ENCODE measurements at places on chromosomes 4 and X.

GRCh38 chr4:111800551-111800950, 344.7 kb upstream of the FAM241A start:
- DNase-seq, result no peak

DNA sequence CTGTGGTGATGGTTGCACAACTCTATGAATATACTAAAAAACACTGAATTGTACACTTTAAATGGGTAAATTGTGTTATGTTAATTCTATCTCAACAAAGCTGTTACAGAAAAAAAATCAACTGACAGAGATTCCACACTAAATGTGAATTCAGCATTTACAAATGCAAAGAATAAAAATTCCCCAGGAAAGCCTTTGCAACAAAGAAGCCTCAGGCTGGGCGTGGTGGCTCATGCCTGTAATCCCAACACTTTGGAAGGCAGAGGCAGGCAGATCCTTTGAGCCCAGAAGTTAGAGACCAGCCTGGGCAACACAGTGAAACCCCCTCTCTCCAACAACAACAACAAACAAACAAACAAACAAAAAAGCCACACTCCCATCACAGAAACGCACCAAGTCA, 8.9 kb downstream of the BCLAF3 start:
- no peak for DNase-seq

GRCh38 chr4:153374442-153374841, 30.0 kb downstream of the MND1 start:
- DNase-seq, result no peak

DNA sequence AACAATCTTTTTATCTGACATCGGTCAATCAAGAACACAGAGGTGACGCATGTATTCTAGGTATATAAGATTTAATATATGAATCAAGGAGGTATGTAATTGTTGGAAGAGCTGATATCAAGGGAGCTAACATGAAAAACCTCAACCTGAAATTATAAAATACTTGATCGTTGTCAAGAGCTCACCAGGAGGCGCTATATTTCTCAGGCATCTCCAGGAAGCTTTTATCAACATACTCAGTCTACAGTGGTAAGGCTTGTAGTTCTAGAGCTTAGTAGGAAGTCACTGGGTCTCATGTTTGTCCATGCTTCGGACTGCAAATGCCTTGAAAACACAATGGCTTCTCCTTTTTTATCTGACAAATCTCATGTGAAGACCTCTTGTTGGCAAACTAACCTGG, 156.1 kb downstream of the GRXCR1 start:
- DNase-seq, result no peak

DNA sequence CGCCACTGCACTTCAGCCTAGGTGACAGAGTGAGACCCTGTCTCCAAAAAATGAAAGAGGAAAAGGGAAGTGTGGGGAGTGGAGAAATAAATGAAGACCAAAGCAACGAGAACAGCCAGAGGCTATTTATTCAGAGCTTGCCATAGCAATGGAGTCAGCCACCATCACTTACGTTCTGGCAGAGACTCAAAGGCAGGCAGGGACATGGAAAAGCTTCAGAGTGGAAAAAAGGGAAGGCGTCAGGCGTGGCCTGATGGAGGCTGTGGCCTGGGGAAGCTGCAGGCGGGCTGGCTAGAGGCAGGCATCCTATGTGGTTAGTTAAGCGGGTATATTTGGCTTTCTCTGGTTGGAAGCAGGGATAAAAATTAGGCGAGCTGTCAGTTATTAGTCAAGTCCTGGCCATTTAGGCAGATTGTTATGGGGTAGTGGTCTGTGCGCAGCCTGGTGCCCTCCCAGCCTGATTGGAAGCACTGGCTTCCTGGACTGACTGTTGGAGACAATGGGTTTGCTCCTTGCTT, 73.3 kb downstream of the DCTD start:
- DNase-seq, result no peak

- no peak for DNase-seq
Observed at GRCh38 chr4:64503945-64504675, 94.9 kb upstream of the TECRL start.

- DNase-seq, result no peak
Observed at GRCh38 chr4:7074426-7074825, 6.6 kb upstream of the GRPEL1 start.

- no peak for DNase-seq
Observed at GRCh38 chr4:69467797-69468196, 27.9 kb downstream of the UGT2B4 start.

DNA sequence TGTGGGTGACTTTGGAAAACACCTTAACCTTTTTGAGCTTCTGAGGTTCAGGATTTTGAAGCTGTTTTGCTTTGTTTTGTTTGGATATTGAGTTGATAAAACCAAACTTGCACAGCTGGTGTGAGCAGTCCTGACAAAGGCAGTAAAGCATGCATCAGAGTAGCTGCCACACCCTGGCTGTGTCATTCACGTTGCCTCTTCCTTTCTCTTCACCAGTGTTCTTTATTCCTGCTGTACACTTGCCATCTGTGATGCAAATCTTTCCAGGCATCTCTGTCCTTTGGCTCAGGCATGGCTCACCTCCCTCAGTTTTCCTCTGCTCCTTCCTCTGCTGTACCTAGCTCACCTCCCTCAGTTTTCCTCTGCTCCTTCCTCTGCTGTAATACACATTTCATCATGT, 1850.2 kb upstream of the AGA start:
- no peak for DNase-seq

GRCh38 chr4:48725414-48725813, 54.7 kb downstream of the FRYL start:
- DNase-seq, result no peak

DNA sequence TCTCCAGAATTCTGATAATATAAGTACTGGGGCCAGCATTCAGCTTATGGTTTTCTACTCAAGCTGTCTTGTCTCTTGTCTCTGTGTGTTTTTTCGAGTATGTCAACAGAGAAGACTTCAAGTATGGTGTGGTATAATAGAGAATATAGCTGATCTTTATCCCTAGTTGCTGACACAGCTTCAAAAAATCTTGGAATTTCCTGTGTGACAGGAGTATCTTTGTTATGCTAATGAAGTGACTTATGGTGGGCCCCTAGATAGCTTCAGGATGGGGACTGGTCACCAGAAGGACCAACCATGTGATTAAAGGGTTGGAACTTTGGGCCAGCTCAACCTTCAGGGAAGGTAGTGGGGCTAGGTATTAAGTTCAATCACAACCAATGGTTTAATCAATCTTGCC, 2.9 kb downstream of the GPRASP3 start:
- DNase-seq, result no peak

GRCh38 chr4:7206385-7206784, 14.0 kb downstream of the SORCS2 start:
- DNase-seq, result no peak

- DNase-seq, result no peak
Observed at GRCh38 chrX:81377329-81377728, 175.4 kb downstream of the SH3BGRL start.

GRCh38 chr4:151692821-151693673, 67.8 kb downstream of the GATB start:
- DNase-seq, result no peak

GRCh38 chr4:71498625-71499024, 159.8 kb downstream of the SLC4A4 start:
- no peak for DNase-seq

GRCh38 chr4:172660251-172660650, 508.4 kb upstream of the GALNT7 start:
- DNase-seq, result no peak

DNA sequence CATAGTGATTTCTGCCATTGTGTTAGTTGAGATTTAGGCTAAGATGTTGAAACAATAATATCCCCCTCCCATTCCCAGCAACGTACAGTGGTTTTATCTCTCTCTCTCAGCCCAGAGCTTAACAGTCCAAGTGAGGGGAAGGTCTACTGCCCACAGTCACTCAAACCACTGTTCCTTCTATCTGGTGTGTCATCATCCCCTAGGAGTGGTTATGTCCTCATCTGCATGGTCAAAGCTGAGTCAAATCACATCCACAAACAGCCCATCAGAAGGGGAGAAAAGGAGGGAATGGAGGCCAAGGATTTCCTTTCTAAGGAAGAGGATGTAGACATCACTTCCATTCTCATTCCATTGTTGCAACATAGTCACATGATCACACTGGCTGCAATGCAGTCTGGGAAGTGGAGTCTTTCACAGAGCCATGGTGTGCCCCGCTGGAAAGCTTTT, 42.8 kb upstream of the CHRNA9 start:
- DNase-seq, result no peak

GRCh38 chr4:38365748-38366310, 298.2 kb upstream of the KLF3 start:
- DNase-seq, result no peak

- no peak for DNase-seq
Observed at GRCh38 chrX:67721321-67721720, 177.5 kb downstream of the AR start.

GRCh38 chr4:54066088-54066415, 1.6 kb upstream of the CHIC2 start:
- DNase-seq, result no peak

- no peak for DNase-seq
Observed at GRCh38 chr4:139297001-139297410, 4.3 kb upstream of the NAA15 start.

GRCh38 chr4:61913619-61914018, 713.5 kb downstream of the ADGRL3 start:
- DNase-seq, result no peak

DNA sequence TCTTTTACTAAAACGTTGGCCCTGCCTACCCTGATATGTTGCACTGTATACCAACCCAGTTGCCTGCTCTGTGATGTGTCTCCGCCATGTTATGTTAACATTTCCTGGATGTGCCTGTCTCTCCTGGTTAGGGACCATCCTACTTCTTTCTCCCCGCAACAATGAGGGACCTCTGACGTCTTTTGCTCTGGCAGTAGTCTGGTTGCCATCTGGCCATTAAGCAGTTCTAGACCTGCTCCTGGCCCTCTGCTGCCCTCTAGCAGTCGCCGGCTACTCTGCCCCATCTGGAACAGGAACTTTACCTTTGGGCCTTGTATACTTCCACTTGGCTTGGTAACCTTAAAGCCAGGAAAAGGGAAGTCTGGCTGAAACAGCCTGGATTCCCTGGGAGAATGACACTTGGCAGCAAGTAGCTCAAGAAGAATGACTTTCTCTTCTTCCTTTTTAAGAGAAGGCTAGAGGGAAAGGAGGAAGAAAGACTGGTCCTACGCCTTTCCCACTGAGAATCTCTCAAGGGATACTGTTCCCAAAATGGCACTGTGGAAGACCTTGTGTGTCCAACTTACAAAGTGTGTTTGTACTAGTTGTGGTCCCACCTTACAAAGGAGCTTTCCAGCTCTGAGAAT, 63.5 kb downstream of the GPC3 start:
- peak; percentile 63 for DNase-seq

GRCh38 chrX:120308959-120309872, 2.0 kb downstream of the TMEM255A start:
- DNase-seq, result peak; percentile 63

DNA sequence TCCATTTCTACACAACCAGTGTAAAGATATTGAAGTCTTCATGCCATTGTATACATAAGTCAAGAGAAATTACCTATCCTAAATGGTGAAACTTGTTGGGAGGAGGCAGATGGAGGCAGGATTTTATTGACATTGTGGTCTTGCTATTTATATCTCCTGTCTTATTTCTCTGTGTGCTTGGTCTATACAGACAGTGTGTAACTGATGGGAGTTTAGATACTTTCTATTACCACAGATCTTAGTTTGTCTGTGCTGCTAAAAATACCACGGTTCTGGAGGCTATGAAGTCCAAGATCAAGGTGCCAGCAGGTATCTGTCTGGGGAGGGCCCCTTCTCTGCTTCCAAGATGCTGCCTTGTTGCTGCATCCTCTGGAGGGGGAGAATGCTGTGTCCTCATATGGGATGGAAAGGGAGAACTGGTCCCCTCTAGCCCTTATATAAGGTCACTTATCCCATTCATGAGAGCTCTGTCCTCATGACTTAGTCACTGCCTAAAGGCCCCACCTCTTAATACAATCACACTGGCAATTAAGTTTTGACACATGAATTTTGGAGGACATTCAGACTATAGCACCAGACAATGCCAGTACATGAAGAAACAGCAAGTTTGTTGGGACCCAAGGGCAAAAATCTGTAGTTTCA, 62.4 kb downstream of the SYNPO2 start:
- no peak for DNase-seq
